Ovary (tissue), 10 donors: ENCODE measurements at places on chromosomes 1 and 21. TPM values are rescaled to one million over a fixed set of nuclear protein-coding genes. Genes with fewer than 3 reads are reported as not detected.

GRCh38 chr21:24989516-24989915, 617.8 kb downstream of the MRPL39 start:
- H3K27me3 ChIP-seq = no peaks in the 10 kb centered on the region
- no peak overlapping the region for H3K4me3 ChIP-seq
- DNase-seq = no peak
- peaks cover 1% of the 10 kb centered on the region for H3K4me1 ChIP-seq
- H3K27ac ChIP-seq = no peak overlapping the region

- no peaks in the 10 kb centered on the region for H3K4me1 ChIP-seq
- DNase-seq = peak; percentile 43
- no peaks in the 10 kb centered on the region for H3K27me3 ChIP-seq
These were observed 74.6 kb downstream of the USP24 start for GRCh38 chr1:55140546-55140983.

DNA sequence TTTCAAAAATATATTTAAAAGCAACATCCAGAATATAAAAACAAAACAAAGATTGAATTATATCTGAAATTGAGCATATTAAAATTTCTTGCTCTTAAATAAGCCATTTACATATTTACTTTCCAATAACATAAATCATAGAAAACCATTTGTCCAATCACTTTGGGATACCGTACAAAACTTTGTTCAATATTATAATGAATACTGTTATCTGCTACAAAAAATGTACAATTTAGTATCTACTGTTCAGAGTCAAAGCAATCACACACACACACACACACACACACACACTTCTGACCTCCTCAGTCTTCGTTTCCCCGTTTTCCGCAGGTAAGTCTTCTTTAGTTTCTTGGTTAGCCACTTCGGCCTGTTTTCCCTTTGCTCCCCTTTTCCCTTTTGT, 4.0 kb downstream of the HMGN1 start:
- no peak overlapping the region for H3K4me3 ChIP-seq
- no peaks in the 10 kb centered on the region for H3K27me3 ChIP-seq
- no peaks in the 10 kb centered on the region for H3K36me3 ChIP-seq
- DNase-seq = no peak
- H3K4me1 ChIP-seq = peaks cover 3% of the 10 kb centered on the region
- H3K27ac ChIP-seq = no peak overlapping the region

The KIF21B gene
- 1.5 TPM for total RNA-seq

DNA sequence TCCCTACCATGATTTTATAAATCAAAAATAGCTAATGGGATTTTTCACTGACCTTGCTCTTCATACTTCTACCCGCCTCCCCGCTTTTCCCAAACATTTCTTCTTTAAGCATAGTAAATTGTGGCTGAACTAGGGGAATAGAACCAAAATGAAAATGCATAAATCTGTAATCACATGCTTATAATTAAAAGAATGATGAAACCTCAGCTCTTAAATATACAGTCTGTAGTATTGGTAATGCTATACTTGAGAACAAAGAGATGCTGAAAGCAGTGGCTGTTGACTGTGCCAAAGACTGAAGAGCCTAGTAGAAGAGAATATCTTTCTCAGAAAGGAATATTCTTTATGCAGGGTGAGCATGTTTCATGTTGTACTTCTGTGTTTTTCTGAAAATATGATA, 249.1 kb downstream of the GREM2 start:
- H3K4me3 ChIP-seq = no peak overlapping the region
- H3K27ac ChIP-seq = no peak overlapping the region
- no peaks in the 10 kb centered on the region for H3K4me1 ChIP-seq
- H3K27me3 ChIP-seq = no peaks in the 10 kb centered on the region
- H3K36me3 ChIP-seq = no peaks in the 10 kb centered on the region
- no peak for DNase-seq

The GJB5 gene
- not detected for total RNA-seq
